ENCODE measurements at places on chromosomes 16 and 17. TPM values are rescaled to one million over a fixed set of nuclear protein-coding genes. Genes with fewer than 3 reads are reported as not detected.
A peak's percentile ranks its signal among the peaks of the same experiment; 100 is the strongest.

- DNase-seq, result peak; percentile 57
Observed at GRCh38 chr17:1484676-1485422, 7.6 kb downstream of the MYO1C start.

GRCh38 chr17:66673668-66674276, 161.1 kb upstream of the CACNG5 start:
- DNase-seq, result peak; percentile 4

GRCh38 chr16:10579965-10580882, at the start of gene EMP2:
Gene EMP2, minus strand, starts transcription at chr16:10580598. Its CDS starts 32,981 bp downstream, at chr16:10547617.
- DNase-seq, result no peak

- no peak for DNase-seq
Observed at GRCh38 chr17:2705263-2705662, 6.3 kb downstream of the CLUH start.

DNA sequence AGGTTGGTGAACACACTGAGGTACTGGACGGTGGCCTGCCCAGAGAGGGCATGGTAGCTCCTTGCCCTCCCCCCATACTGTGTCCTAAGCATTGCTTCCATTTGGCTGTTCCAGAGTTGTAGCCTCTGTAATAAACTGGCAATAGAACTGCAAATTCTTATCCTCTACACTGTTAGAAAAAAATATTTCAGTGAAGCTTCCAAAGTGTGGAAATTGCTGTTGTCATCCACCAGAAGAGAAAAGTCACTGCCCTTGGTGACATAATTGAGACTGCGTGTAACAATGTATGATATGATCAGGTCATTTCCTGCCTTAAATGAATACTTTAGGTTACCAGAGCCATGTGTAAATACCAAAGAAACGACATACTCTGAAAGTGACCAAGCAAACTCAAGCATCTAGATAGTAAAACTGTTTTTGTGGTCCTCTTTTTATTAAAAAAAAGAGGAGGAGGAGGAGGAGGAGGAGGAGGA, 65.9 kb downstream of the CEP95 start:
- peak; percentile 14 for DNase-seq

- DNase-seq, result no peak
Observed at GRCh38 chr17:38535886-38536285, 69.9 kb downstream of the SRCIN1 start.

GRCh38 chr16:19119564-19119963, 5.8 kb downstream of the ITPRIPL2 start:
- DNase-seq, result no peak

- DNase-seq, result peak; percentile 79
Observed at GRCh38 chr17:45248132-45248957, 13.5 kb downstream of the SPATA32 start.

- DNase-seq, result no peak
Observed at GRCh38 chr16:77402672-77403071, 32.2 kb downstream of the ADAMTS18 start.

DNA sequence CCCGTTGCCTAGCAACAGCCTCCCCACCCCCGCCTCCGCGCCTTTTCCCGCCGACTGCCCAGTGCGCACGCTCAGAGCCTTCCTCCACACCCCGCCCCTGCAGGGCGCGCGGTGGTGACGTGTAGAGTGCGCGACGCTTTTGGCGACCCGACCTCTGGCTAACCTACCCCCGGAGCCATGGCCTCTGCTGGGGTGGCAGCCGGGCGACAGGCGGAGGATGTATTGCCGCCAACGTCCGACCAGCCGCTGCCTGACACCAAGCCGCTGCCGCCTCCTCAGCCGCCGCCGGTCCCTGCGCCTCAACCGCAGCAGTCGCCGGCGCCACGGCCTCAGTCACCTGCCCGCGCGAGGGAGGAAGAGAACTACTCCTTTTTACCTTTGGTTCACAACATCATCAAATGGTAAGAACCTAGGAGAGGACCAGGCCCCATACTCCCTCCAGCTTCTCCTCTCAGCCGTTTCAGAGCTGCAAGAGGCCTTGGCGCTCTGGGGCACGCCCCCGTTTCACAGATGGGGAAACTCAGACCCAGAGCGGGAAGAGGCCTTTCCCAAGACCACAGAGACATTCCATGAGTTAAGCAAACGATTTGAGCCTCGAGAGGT, at the start of gene MED9:
Gene MED9, plus strand, starts transcription at position 136 of the 603 bp plus-strand sequence. Its CDS starts 42 bp downstream, at position 178.
- peak; percentile 91 for DNase-seq

DNA sequence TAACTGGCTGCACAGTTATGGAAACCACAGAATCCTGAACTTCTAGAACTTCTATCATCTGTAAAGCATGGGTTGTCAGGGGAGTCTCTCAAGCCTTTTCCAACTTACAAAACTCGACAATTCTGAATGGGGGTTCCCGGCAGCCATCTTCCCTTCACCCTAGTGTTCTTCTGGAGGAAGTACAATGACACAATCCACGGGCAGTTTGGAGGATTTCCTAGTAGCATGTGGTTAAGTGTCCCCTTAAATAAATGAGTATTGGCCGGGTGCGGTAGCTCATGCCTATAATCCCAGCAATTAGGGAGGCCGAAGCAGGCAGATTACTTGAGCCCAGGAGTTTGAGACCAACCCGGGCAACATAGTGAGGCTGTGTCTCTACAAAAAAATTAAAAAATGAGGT, 2.1 kb downstream of the SLC16A6 start:
- DNase-seq, result no peak

DNA sequence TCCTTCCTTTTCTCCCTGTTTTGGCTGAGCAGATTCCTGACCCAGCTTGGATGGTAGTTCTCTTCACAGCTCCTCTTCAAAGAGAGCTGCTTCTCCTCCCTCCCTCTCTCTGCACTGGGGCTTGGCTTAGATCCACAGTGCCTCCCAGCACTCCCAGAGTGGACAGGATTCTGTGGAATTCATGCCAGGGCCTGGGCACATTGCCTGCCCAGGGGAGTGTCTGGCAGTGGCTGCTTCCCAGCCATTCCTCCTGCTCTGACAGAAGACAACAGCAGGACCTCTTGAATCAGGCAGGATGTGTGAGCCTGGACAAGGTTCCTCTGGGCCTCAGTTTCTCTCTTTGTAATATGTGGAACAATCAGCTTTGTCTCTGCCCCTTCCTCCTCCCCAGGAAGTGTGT, 4.5 kb upstream of the MMP28 start:
- DNase-seq, result no peak

GRCh38 chr17:7313088-7313889, 1.9 kb downstream of the GPS2 start:
- DNase-seq, result no peak

PSMD11 gene
- total RNA-seq, result 92.4 TPM

BCKDK gene
- 8.2 TPM for total RNA-seq
